ENCODE measurements at places on chromosomes 16 and 17. TPM values are rescaled to one million over a fixed set of nuclear protein-coding genes. Genes with fewer than 3 reads are reported as not detected.

DNA sequence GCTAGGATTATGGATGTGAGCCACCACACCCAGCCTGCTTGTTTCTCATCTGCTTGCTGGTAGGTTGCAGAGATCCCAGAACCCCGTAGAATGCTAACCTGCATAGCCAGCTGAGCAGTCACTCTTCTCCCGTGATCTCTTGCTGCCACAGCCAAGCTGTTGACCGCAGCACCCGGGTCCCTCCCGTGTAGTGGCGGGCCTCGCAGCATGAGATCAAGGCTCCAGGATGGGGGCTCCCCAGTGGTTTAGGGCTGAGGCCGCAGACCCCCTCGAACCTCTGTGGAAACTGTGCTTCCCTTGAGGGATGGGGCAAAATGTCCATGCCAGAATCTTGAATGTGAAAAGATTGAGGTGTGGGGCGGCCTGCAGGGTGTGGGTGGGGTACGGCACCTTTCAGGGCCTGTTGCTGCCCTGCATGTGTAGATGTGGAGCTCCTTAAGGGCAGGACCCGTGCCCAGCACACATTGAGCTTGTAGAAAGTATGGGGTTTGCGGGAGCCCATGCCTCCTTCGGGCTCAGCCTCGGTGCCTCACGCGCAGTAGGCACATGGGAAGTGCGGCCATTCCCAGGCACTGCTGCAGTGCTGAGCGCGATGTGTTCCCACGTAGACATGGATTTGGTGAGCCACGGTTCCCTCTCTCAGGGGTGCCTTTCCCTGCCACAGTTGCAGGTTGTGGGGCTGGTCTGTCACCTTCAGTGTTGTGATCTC lies 99.9 kb downstream of the BANP start:
- no peak for DNase-seq

DNA sequence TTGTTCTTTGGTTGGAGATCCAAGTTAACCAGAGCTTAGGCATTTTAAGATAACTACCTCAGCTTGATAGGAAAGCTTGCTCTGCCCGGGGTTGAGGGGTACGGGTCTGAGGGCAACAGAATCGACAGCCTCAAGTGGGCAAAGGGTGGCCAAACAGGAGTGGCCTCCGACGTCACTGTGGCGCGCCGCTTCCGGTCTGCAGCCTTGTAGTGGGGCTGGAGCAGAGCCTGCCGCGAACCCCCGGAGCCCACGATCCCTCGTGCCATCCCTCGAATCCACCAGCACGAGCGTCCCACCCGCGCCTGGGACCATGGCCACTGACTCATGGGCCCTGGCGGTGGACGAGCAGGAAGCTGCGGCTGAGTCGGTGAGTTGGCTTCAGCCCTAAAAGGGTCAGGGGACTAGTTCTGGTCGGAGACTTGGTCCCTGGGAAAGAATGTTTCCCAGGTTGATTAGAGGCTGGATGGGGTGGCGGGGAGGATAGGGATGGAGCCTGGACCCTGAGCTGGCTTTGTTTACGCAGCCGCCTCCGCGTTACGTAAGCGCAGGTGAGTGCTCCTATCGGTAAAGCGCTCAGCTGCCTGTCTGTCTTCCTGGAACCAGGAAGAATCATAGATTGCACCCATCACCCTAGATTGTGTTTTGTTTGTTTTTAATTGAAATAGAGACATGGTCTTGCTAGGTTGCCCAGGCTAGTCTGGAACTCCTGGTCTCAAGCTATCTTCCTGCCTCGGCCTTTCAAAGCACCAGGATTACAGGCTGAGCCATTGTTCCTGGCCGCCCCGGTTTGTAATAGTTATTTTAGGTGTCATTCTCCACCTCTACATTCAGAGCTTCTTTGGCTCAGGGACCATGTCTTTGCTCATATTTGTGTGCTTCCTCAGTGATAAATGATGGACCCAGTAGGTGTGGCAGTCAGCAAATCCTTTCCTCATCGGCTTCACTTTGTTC lies at the start of gene DDX19B:
Gene DDX19B, plus strand, starts transcription at position 199 of the 951 bp plus-strand sequence. Its CDS starts 112 bp downstream, at position 311.
- peak; percentile 89 for DNase-seq

DNA sequence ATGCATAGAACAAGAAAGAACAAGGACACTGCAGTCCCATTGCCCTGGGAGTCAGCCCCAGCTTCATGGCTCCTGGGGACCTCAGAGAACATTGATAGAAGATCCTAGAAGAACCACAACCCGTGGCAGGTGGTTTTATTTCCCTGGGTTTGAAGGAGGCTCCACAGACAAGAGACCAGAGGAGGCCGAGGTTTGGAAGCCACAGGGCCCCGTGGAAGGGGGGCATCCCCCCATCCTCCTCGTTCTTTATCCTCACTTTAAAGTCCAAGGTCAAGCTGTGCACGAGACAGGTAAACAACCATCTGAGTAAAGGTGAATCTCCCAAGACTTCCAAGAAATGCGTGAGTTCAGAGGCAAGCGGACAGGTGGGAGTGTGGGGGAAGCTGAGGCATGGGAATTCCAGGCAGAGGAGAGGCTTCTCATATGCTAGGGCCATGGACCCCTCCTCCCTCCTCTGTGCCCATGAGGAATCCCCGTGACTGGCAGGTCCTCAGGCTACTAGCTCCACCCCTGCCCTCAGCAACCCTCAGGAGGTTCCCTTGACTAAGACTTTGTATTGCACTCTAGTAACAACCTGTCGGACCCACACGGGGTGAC lies 849 bp upstream of the SULT1A1 start:
- peak; percentile 58 for DNase-seq

DNA sequence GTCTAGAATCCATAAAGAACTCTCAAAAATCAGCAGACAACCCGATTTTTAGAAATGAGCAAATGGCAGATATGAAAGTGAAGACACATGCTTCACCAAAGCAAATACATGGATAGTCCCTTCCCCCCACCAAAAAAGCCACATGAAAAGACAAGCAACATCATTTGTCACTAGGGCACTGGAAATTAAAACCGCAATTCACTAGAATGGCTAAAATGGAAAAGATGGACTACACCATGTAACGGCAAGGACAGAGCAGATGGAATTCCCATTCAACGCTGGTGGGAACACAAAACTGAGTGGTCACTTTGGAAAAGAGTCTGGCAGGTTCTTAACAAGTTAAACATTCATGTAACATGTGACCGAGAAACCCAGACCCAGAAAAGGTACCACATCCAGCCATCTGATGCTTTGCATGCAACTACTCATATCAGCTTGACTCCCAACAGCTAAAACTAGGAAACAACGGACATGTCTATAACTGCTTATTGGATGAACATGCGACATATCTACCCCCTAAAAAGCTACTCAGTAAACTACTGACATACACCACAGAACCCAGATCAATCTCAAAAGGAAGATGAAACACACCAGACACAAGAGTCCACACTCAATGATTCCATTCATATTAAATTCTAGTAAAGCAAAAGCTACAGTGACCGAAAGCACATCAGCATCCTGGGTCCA lies 132.6 kb downstream of the ZNF778 start:
- peak; percentile 77 for DNase-seq

DNA sequence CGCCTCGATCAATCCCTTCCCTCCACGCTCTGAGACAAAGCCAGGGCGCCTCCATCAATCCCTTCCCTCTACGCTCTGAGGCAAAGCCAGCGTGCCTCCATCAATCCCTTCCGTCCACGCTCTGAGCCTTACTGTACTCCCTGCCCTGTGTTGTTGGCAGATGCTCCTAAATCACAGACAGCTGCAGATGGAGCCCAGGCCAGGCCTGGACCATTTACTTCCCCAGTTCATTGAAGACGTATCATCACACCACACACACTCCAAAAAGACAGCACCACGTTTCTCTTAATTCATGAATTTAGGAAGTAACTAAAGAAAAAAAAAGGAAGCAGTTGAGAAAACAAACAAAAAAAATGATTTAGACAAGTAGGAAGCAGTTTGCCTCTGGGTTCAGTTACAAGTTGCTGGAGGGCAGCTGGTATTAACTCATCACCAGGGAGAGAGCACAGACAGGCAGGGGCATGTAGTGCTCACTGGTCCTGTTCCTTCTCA lies 7.4 kb upstream of the CD300LD start:
- DNase-seq = no peak

GRCh38 chr16:75074920-75075687 lies 41.5 kb downstream of the LDHD start:
- DNase-seq = no peak

Gene KRTAP4-9
- not detected for total RNA-seq

Gene GLIS2
- total RNA-seq = 5.4 TPM

Gene CES3
- total RNA-seq = not detected

Gene CD300E
- under 0.01 TPM for total RNA-seq

Gene NPW
- not detected for total RNA-seq

Gene C1QL1
- not detected for total RNA-seq

Gene CFAP97D1
- total RNA-seq = not detected

Gene PLA2G10
- not detected for total RNA-seq

Gene CIBAR2
- not detected for total RNA-seq
